Activated CD8-positive, alpha-beta T cell treated with anti-CD3 and anti-CD28 coated beads for 36 hours (primary cell): ENCODE measurements at places on chromosomes 7 and 10. TPM values are rescaled to one million over a fixed set of nuclear protein-coding genes. Genes with fewer than 3 reads are reported as not detected.

AKR1C1 gene
- 0.56 TPM for total RNA-seq

CH25H gene
- not detected for total RNA-seq

PTPRZ1 gene
- total RNA-seq = not detected

SPDYE11 gene
- total RNA-seq = not detected

GRCh38 chr7:44122529-44122928 lies 819 bp downstream of the POLD2 start:
- peak overlapping the region; percentile 85 for H3K27ac ChIP-seq
- H3K4me3 ChIP-seq = peak overlapping the region; percentile 86
- peaks cover 40% of the 10 kb centered on the region for H3K36me3 ChIP-seq
- DNase-seq = no peak

- H3K27me3 ChIP-seq = peaks cover 11% of the 10 kb centered on the region
- no peaks in the 10 kb centered on the region for H3K4me1 ChIP-seq
- no peak overlapping the region for H3K4me3 ChIP-seq
- H3K36me3 ChIP-seq = no peaks in the 10 kb centered on the region
Measured at GRCh38 chr7:104230606-104231005, 22.8 kb upstream of the ORC5 start.

GRCh38 chr10:103622286-103622685 lies 128.8 kb downstream of the NEURL1 start:
- H3K27me3 ChIP-seq = no peaks in the 10 kb centered on the region
- no peak overlapping the region for H3K4me3 ChIP-seq
- no peaks in the 10 kb centered on the region for H3K4me1 ChIP-seq
- H3K27ac ChIP-seq = no peak overlapping the region

DNA sequence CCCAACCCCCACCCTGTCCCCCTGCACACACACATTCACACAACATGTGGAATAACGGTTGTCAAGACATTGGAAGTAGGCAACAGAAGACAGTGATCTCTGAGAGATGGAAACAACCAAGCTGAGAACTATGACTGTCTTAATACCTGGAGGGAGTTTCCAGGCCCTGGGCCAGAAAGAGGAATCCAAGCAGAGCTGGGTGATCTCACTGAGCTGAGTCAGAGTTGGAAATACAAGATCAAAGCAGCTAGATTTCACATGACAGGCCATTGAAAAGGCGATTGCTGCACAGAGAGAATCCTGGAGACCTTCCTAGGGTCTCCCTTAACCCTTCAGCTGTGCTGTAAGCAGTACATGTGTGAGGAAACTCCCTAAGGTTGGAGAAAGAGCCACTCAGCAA lies 165.8 kb upstream of the PRSS1 start:
- DNase-seq = peak; percentile 61
- no peak overlapping the region for H3K4me3 ChIP-seq
- H3K27ac ChIP-seq = no peak overlapping the region
- no peaks in the 10 kb centered on the region for H3K27me3 ChIP-seq
- no peaks in the 10 kb centered on the region for H3K36me3 ChIP-seq
- peaks cover 32% of the 10 kb centered on the region for H3K4me1 ChIP-seq

- H3K27ac ChIP-seq = no peak overlapping the region
- no peaks in the 10 kb centered on the region for H3K36me3 ChIP-seq
- no peak overlapping the region for H3K4me3 ChIP-seq
- DNase-seq = no peak
Measured at GRCh38 chr10:78617631-78618030, 451.1 kb upstream of the ZMIZ1 start.

- no peaks in the 10 kb centered on the region for H3K27me3 ChIP-seq
- H3K4me3 ChIP-seq = no peak overlapping the region
- H3K36me3 ChIP-seq = peaks cover 15% of the 10 kb centered on the region
- no peak for DNase-seq
- no peak overlapping the region for H3K27ac ChIP-seq
Measured at GRCh38 chr7:7564323-7564780, 2.3 kb upstream of the MIOS start.

- no peak overlapping the region for H3K4me3 ChIP-seq
- DNase-seq = peak; percentile 78
- peak overlapping the region; percentile 76 for H3K27ac ChIP-seq
Measured at GRCh38 chr7:44959433-44959951, 19.3 kb downstream of the MYO1G start.

- H3K27ac ChIP-seq = no peak overlapping the region
- H3K4me3 ChIP-seq = no peak overlapping the region
- DNase-seq = no peak
- H3K27me3 ChIP-seq = no peaks in the 10 kb centered on the region
Measured at GRCh38 chr7:115010441-115010820, 88.5 kb downstream of the MDFIC start.

GRCh38 chr7:144671429-144671828 lies 164.4 kb downstream of the TPK1 start:
- H3K27me3 ChIP-seq = no peaks in the 10 kb centered on the region
- no peak overlapping the region for H3K4me3 ChIP-seq
- no peaks in the 10 kb centered on the region for H3K36me3 ChIP-seq
- DNase-seq = no peak
- no peaks in the 10 kb centered on the region for H3K4me1 ChIP-seq

- no peaks in the 10 kb centered on the region for H3K4me1 ChIP-seq
- peaks cover 2% of the 10 kb centered on the region for H3K27me3 ChIP-seq
- H3K36me3 ChIP-seq = no peaks in the 10 kb centered on the region
- no peak for DNase-seq
Measured at GRCh38 chr7:20352573-20353306, 22.0 kb downstream of the ITGB8 start.

- H3K4me1 ChIP-seq = no peaks in the 10 kb centered on the region
- H3K36me3 ChIP-seq = no peaks in the 10 kb centered on the region
- no peak for DNase-seq
Measured at GRCh38 chr7:156545979-156546378, 94.6 kb upstream of the RNF32 start.

DNA sequence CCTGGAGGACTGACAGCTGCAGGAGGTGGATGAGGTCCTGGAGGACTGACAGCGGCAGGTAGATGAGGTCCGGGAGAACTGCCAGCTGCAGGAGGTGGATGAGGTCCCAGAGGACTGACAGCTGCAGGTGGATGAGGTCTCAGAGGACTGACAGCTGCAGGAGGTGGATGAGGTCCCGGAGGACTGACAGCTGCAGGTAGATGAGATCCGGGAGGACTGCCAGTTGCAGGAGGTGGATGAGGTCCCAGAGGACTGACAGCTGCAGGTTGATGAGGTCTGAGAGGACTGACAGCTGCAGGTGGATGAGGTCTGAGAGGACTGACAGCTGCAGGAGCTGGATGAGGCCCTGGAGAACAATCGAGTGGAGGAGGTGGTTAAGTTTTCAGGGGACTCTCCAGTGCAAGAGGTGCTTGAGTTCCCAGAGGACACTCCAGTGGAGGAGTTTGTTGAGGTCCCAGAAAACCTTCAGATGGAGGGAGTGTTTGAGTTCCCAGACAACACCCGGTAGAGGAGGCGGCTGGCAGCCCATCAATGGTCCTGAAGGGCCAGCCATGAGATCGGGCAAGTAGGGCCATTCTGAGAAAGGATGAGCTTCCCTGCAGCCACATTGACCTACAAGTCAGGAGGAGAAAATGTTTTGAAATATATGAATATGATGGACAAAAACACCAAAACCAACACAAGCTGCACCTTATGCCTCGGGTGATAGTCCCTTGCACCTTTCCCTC lies 4.7 kb upstream of the EIF5AL1 start:
- no peaks in the 10 kb centered on the region for H3K36me3 ChIP-seq
- no peak overlapping the region for H3K4me3 ChIP-seq
- H3K4me1 ChIP-seq = no peaks in the 10 kb centered on the region
- H3K27ac ChIP-seq = no peak overlapping the region
- no peak for DNase-seq

DNA sequence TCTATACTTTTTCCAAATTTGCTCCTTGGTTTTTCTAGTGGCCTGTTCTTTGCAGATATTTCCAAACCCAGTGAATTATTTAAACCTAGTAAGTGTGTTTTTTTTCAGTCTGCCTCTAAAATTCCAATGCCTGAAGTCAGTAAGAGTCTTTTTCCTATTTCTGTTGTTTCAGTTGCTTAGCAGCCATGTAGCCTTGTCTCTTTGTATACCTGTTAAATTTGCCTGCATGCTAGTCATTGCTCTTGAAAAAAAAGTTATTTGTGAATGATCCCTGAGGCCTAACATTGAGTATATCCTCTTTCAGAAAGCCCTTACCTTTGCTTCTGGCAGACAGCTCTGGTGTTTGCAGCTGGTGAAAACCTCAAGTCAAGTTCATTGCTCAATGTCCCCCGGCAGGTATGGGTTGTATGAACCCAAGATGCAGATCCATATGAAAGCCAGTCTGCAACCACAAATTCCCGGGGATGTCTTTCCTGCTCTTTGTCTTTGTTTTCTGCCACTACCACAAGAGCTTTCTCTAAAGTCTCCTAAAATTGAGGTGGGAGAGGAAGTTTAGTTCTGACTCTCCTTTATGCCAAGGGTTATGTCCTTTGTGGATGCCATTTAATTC lies 35.7 kb downstream of the CH25H start:
- no peaks in the 10 kb centered on the region for H3K36me3 ChIP-seq
- H3K27me3 ChIP-seq = peaks cover 27% of the 10 kb centered on the region
- no peak overlapping the region for H3K4me3 ChIP-seq
- no peak overlapping the region for H3K27ac ChIP-seq
- peaks cover 3% of the 10 kb centered on the region for H3K4me1 ChIP-seq

GRCh38 chr10:63430999-63431356 lies 34.8 kb downstream of the JMJD1C start:
- H3K27me3 ChIP-seq = no peaks in the 10 kb centered on the region
- no peak overlapping the region for H3K27ac ChIP-seq
- no peak for DNase-seq
- H3K4me1 ChIP-seq = peaks cover 38% of the 10 kb centered on the region

DNA sequence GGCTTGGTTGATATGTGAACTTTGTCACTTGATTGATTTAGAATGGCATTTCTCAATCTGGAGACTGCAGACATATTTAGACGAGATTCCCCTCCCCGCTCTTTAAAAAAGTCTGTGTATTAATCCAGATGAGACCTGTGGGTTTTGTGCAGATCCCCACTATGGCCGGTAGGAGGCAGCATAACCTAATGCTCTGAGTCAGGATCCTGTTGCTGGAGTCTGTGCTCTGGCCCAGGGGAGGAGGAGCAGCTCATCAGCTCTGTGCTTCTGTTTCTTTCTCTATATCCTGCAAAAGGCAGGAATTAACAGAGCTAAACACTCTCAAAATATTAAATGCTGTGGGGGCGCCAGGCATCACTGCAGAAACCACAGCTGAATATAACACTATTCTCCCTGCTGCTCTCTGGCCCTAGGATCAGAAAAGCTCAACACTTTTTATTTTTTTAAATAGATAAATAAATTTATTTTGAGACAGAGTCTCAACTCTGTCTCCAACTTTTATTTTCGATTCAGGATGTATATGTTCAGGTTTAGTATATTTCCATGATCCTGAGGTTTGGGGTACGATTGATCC lies 23.9 kb upstream of the SEPHS1 start:
- H3K27ac ChIP-seq = no peak overlapping the region
- H3K27me3 ChIP-seq = no peaks in the 10 kb centered on the region
- peak; percentile 77 for DNase-seq
- H3K4me1 ChIP-seq = no peaks in the 10 kb centered on the region

DNA sequence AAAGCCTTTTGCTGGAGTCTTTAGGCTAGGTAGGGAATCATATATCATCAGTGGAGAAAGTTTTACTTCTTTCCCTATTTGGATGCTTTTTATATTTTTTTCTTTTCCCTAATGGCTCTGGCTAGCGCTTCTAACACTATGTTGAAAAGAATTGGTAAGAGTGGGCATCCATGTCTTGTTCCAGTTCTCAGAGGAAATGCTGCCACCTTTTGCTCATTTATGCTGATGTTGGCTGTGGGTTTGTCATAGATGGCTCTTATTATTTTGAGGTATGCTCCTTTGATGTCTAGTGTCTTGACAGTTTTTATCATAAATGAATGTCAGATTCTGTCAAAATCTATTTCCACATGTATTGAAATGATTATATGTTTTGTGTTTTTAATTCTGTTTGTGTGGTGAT lies 1544.1 kb downstream of the REEP3 start:
- no peak overlapping the region for H3K4me3 ChIP-seq
- no peak for DNase-seq

DNA sequence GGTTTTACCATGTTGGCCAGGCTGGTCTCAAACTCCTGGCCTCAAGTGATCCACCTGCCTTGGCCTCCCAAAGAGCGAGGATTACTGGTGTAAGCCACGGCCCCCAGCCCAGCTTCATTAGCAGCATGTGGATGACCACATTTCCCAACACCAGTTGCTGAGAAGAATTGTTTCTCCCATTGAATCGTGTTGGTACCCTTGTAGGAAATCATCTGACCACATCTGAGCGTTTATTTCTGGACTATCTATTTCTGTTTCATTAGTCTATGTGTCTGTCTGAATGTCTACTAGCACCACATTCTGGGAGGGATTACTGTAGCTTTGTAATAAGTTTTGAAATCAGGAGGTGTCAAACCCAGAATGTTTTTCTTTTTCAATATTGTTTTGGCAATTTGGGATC lies 89.6 kb downstream of the LCOR start:
- H3K4me1 ChIP-seq = peaks cover 54% of the 10 kb centered on the region
- peaks cover 34% of the 10 kb centered on the region for H3K36me3 ChIP-seq
- H3K4me3 ChIP-seq = no peak overlapping the region
- H3K27me3 ChIP-seq = no peaks in the 10 kb centered on the region

DNA sequence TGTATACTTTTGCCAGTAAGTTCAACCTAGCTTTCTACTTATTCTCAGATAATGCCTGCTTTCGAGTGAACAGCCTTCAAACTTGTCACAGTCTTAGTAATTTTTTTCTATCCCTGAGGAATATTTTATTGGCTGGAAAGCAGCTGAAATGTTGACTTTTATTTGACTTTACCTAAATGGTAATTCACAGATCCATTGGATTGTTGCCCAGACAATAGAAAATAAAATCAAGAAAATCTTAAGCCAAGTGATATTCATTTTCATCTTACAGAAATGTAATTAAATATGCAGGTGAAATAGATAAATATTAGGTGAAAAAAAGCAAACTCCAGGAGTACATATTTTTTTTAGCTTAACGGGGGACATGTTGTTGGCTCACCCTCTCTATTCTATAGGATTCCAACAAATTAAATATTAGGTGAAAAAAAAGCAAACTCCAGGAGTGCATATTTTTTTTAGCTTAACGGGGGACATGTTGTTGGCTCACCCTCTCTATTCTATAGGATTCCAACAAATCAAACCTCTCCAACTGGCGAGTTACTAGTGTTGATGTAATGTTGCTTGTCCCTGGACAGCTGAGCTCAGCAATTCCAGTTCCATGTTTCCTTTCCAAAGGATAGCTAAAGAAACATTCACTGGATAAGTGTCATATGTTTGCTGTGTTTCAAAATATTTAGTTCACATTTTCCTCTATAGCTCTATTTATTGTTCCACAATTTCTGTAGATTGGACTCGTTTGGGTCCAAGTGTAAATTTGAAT lies 4.2 kb downstream of the TMEM26 start:
- DNase-seq = no peak
- no peak overlapping the region for H3K27ac ChIP-seq
- no peaks in the 10 kb centered on the region for H3K36me3 ChIP-seq
